ENCODE measurements at places on chromosomes 11 and 22. TPM values are rescaled to one million over a fixed set of nuclear protein-coding genes. Genes with fewer than 3 reads are reported as not detected.

ANKK1 gene
- total RNA-seq: not detected

MFRP gene
- not detected for total RNA-seq

GRCh38 chr11:107331728-107332127 lies 125.9 kb downstream of the CWF19L2 start:
- DNase-seq: no peak

- DNase-seq: no peak
These were observed 16.1 kb downstream of the ARHGAP1 start for GRCh38 chr11:46684367-46684766.

- no peak for DNase-seq
These were observed 521 bp downstream of the PES1 start for GRCh38 chr22:30591191-30591587.

DNA sequence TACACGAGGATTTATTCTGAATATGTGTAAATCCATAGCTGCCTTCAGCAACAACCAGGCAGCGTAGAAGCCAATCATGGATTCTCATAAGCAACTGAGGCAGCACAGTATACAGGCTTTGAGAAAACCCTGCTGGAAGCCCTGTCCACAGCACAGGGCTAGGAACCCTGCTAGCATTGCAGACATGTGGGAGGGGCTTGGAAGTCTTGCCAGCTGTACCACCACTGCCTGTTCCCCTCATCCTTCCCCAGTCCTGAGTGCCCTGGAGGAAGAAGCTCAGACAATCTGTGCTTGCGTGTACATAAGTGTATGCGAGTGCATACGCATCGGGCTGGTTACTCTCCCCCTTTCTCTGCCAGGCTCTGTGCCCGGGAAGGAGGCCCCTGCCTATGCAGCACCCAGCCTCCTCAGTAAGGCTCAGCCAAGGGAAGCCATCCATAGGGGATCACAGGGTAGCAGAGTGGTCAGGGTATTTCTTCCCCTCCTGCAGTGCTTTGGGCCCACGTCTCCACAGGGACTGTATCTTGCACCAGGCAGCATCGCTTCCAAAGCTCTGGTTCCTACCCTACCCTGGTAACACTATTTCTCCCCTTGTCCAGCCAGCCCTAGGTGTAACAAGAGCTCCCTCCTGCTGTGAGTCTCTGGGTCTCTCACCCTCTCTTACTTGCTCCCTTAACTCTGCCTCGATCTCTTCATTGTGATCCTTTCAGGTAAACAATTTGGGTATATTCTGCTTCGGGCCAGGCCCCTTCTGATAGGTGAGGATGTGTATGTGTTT lies 90.5 kb downstream of the GALNT18 start:
- DNase-seq: no peak

DNA sequence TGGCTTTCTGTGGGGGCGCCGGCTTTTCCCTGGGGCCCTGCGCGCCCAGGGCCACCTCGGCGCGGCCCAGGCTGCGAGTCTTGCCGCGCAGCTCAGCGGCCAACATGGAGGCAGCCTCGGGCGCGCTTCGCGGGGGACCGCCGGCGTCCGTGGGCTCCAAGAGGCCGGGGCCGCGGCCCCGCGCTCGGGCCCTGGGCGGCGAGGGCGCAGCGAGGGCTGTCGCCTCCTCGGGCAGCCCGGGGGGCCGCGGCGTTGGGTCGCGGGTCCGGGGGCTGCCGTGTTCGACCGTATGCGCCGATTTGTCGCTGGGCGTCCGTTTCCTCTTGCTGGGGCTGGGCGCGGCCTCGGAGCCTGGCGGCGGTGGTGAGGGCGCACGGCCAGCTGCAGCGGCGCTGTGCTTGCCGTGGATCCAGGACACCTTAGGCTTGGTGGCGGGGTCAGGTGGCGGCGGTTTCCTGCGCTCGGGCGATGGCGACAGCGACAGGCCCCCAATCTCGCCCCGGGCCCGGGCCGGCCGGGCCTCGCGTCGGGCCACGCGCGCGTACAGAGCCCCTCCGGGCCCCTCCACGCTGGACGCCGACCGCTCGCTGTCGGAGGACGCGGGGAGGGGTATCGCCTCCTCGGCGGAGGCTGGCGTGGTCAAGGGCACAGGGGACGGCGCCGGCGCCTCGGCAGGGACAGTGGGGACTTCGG lies 11.9 kb downstream of the SCARF2 start:
- DNase-seq: no peak

DNA sequence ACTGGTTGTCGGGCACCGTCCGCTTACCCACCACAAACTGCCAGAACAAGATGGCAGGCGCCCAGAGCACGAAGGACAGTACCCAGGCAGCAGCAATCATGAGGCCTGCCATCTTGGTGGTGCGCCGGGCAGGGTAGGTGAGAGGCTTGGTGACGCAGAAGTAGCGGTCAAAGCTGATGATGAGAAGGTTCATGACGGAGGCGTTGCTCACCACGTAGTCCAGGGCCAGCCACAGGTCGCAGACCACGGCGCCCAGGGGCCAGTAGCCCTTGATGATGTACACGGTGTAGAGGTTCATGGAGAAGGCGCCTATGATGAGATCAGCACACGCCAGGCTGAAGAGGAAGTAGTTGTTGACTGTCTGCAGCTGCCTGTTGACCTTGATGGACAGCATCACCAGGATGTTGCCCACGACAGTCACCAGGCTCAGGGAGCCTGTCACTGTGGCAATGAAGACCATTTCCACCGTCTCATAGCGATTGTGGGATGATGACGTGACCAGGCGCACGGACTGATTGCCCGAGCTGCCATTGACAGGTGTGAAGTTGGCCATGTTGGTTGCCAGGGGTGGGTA lies 4.6 kb downstream of the MDK start:
- no peak for DNase-seq

DNA sequence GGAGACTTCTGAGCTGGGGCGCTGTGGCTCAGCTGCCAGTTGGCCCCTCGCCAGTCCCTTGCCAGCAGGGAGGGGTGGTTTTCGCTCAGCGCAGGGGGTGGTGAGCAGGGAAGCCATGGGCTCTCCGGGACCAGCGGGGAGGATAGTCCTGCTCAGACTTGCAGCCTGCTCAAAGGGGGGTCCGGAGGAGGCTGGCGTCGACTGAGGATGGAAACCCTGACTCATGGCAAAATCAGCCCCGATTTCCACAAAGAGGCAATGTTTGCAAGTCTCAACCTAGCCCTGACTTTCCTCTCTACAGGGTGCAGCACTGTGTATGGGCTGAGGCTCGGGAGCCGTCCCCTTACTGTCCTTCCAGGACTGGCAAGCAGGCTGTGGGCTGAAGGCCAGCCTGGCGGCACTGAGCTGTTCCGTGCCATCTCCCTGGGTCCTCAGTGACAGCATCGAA lies 35.1 kb downstream of the FBLN1 start:
- peak; percentile 46 for DNase-seq

- DNase-seq: no peak
These were observed 1.9 kb upstream of the RFPL3 start for GRCh38 chr22:32355760-32356159.
